NCI-H1436 treated with DMSO at 0.1 percent for 48 hours (cell line): ENCODE measurements at places on chromosomes 3 and 15.

GRCh38 chr15:49452595-49452994 lies 29.6 kb downstream of the FGF7 start:
- DNase-seq: no peak

DNA sequence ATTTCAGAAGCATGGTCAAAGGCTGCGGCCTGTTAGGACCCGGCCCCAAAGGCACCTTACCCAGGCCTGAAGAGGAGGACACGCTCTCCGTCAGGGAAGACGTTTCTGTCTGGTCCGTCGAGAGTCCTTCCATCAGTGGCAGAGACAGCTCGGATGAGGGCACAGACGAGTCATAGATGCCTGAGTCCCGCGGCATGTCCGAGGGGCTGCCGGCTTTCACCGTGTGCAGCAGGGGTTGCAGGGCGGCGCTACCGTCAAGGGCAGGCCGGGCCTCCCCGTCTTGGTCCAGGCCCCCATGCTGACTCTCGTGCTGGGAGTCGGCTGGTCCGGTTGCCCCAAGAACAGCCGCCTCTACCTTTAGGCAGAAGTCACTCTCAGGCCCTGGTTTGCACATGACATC lies 37.1 kb downstream of the SPATA12 start:
- no peak for DNase-seq

- no peak for DNase-seq
Measured at GRCh38 chr15:70309716-70310115, 212.0 kb upstream of the TLE3 start.

GRCh38 chr3:158354713-158355112 lies 216.3 kb upstream of the MLF1 start:
- DNase-seq: no peak

GRCh38 chr3:49132437-49133225 lies at the start of gene LAMB2:
Gene LAMB2 (minus strand): TSS chr3:49133050. CDS start chr3:49132867, 183 bp downstream.
- DNase-seq: no peak

- no peak for DNase-seq
Measured at GRCh38 chr3:186067360-186068242, 41.3 kb downstream of the ETV5 start.

DNA sequence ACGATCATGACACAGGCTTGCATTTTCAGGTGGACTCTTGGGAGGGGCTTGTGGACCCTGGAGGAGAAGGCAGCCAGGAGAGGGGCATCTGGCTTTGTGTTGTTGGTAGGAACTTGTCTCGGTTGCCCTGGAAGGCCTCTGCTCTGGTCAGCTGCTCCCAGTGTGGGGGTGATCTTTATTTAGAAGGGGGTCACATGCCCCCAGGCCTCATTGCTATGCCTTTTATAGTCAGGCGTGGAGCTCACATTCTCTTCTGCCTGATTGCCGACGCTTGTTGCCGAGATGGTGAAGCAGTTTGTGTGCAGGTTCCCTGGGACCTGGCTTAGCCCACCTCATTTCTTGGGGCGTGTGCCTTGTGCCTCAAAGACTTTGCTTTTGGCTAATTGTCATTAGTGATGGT lies 66.6 kb downstream of the IGF1R start:
- no peak for DNase-seq

DNA sequence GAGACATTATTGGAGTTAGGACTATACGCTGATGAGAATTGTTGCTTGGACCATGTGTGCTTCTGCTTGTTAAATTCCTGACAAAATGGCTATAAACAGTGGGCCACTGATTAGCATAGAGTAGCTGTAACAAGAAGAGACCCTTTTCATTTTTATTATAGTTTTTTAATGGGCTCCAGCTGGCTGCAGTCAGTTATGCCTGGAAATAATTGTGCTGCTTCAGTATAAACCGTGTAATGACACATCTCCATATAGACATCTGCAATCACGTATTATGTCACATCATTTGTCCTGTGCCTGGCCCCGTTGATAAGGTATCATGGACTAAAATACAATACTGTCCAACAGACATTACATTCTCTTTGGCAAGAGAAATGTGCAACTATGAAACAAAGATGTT lies 50.9 kb downstream of the ARPP21 start:
- no peak for DNase-seq

- DNase-seq: no peak
Measured at GRCh38 chr3:23072693-23073092, 130.4 kb upstream of the UBE2E2 start.

DNA sequence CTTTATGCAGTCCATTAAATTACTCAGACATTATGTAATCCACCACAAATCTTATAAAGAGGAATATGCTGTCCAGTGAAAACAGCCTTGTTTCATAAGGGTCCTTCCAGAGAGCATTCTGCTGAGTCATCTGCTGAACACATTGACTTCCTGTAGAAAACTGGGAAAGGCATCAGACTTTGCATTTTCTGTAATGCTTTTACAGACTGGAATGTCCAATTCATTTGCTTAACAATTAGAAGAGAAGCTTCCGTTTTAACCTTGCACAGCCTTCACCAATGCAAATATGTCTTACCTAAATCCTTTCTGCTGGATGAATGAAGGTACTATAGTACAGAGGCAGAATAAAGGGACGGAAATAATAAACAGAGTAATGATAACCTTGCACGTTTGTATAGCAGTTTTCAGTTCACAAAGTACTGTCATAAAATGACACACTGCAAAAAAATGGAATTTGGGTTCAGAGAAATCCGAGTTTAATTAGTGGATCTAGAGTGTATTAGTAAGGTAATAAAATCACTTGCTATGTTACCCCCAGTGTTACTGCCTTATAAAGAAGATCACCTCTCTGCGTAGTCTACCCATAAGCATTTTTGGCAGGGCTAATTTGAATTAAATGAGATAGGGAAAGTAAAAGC lies 301.5 kb downstream of the PYDC2 start:
- no peak for DNase-seq

DNA sequence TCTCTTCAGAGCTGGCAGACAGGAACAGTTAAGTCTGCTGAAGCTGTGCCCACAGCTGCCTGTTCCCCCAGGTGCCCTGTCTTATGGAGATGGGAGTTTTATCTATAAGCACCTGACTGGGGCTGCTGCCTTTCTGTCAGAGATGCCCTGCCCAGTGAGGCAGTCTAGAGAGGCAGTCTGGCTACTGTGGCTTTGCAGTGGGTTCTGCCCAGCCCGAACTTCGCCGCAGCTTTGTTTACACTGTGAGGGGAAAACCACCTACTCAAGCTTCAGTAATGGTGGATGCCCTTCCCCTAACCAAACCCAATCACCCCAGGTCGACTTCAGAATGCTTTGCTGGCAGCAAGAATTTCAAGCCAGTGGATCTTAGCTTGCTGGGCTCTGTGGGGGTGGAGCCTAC lies 91.2 kb downstream of the SLC25A26 start:
- DNase-seq: no peak

- DNase-seq: no peak
Measured at GRCh38 chr3:117308756-117309155, 599.2 kb downstream of the TUSC7 start.
